ENCODE measurements at places on chromosomes 5 and 9. TPM values are rescaled to one million over a fixed set of nuclear protein-coding genes. Genes with fewer than 3 reads are reported as not detected.

CHSY3 gene
- 15.6 TPM for total RNA-seq

ST6GALNAC4 gene
- 95.6 TPM for total RNA-seq

ZFP2 gene
- total RNA-seq: under 0.01 TPM

LCNL1 gene
- total RNA-seq: 0.14 TPM

FGF10 gene
- total RNA-seq: not detected

ZER1 gene
- total RNA-seq: 35.0 TPM

ELOVL7 gene
- 0.29 TPM for total RNA-seq

BAG1 gene
- total RNA-seq: 25.2 TPM

SNCAIP gene
- 7.0 TPM for total RNA-seq

FER gene
- total RNA-seq: 16.4 TPM

IL5 gene
- total RNA-seq: not detected

SUSD3 gene
- total RNA-seq: not detected

PLPP1 gene
- total RNA-seq: 57.6 TPM

B4GALT1 gene
- 52.0 TPM for total RNA-seq

IFNA21 gene
- not detected for total RNA-seq
